ENCODE measurements at places on chromosomes 1 and 21.

GRCh38 chr1:207361889-207362288, 40.4 kb downstream of the CD55 start:
- no peak for DNase-seq

GRCh38 chr1:85629532-85629920, 49.0 kb downstream of the CCN1 start:
- DNase-seq = no peak

DNA sequence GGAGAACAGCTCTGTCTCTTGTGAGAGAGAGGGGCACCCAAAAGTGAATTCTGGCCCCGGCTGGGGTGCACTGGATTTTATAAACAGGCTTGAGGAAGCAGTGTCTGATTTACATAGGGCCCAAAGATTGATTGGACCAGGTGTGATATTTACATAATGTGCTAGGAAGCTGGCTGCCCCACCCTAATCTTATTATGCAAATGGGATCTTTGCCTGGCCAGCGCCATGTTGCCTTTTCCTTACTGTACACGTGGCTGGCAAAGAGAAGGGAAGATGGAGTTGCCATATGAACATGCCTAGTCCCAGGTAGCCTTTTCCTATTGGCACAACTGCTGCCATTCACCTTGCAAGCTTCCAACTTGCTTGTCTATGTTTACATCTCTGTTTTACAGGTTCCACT, 29.0 kb upstream of the CFHR4 start:
- DNase-seq = no peak

GRCh38 chr1:31515056-31515775, 61.1 kb upstream of the TINAGL1 start:
- DNase-seq = no peak

DNA sequence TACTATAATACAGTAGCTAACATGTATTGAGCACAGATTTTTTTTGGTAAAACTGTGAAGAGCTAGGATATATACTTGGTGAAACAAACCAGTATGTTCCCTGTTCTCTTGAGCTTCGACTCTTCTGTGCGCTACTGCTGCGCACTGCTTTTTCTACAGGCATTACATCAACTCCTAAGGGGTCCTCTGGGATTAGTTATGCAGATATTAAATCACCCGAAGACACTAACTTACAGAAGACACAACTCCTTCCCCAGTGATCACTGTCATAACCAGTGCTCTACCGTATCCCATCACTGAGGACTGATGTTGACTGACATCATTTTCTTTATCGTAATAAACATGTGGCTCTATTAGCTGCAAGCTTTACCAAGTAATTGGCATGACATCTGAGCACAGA, 24.7 kb downstream of the LGALS8 start:
- DNase-seq = no peak

- DNase-seq = no peak
These were observed 171.6 kb downstream of the S1PR1 start for GRCh38 chr1:101408212-101409042.

- no peak for DNase-seq
These were observed 71.9 kb downstream of the ST3GAL3 start for GRCh38 chr1:43779266-43779665.

- no peak for DNase-seq
These were observed 22.7 kb downstream of the MAB21L3 start for GRCh38 chr1:116133696-116134475.

- DNase-seq = no peak
These were observed 30.7 kb downstream of the AKNAD1 start for GRCh38 chr1:108826081-108826635.

DNA sequence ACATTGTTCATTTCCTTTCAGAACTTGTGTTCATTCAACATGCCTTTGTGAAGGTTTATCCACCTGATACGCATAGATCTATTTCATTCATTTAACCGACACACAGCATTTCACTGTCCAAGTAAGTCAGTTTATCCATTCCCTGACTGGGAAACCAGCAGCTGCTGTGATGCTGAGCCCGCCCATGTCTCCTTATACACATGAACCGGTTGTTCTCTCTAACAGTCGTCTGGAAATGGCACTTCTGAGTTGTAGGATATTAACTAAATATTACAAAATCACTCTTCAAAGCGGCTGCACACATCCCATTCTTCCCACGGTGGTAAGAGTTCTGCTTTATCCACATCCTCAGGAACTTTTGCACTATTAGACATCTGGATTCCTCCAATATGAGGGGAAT, 71.1 kb downstream of the NPHP4 start:
- DNase-seq = no peak

GRCh38 chr1:57061369-57061768, 95.6 kb upstream of the C8B start:
- DNase-seq = no peak

GRCh38 chr1:93988634-93989350, 79.6 kb upstream of the GCLM start:
- no peak for DNase-seq

GRCh38 chr1:12141163-12141850, 25.5 kb upstream of the TNFRSF1B start:
- DNase-seq = no peak

DNA sequence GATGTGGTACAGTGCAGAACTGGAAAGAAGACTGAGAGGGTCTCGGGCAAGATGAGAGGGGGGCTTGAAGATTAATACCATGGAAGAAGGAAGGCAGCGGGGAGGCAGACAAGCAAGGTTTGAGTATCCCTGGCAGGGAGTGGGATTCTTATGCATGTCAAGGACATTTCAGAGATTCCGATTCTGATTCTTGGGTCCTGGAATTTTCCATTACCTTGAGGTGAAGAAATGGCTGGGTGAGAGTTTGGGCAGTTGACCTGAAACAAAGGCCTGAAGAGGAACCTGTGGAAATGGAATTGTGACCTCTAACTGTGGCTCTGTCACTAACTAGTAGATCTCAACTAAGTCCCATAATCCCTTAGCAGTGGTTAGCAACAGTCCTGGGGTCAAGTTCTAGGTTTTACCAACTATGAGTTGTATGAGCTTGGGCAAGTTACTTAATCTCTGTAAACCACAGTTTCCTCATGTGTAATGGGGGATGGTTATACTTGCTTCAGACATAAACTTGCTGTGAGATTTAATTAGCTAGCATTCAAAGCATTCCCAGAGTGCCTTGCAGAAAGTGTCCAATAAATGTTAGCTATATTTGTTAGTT, 8.6 kb upstream of the ACTN2 start:
- DNase-seq = no peak

DNA sequence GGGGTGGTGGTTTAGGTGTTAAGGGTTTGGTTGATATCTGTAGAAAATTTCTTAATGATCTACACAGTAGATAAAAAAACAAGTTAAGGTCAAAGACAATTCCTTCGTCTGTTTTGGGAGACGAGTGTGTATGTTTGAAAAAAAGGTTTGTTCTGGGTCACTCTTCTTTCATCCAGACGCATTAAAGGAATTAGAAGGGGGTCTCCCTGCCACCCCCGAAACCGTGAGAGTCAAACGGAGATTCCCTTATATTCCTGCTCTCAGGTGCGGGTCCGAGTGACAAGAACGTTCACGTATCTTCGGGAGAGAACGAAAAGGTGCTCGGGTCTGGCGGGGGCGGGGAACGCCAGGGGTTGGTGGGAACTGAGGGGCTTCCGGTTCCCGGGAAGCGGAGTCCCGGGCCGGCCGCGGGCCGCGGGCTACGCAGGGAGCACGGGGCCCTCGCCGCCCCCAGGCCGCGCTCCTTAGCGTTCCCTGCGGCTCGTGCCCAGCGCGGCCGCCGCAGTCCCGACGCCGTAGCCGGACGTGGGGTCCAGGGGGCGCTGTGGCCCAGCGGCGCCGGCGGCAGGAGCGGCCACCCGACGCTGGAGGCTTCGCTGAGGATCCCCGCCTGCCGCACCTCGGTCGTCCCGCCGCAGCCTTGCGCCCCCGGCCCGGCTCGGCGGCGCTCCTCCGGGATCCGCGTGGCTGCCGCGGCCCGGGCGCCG, at the start of gene ZFYVE9:
Gene ZFYVE9, plus strand, starts transcription at position 577 of the 707 bp plus-strand sequence. CDS start 91,118 bp downstream, outside the sequence.
- DNase-seq = no peak

DNA sequence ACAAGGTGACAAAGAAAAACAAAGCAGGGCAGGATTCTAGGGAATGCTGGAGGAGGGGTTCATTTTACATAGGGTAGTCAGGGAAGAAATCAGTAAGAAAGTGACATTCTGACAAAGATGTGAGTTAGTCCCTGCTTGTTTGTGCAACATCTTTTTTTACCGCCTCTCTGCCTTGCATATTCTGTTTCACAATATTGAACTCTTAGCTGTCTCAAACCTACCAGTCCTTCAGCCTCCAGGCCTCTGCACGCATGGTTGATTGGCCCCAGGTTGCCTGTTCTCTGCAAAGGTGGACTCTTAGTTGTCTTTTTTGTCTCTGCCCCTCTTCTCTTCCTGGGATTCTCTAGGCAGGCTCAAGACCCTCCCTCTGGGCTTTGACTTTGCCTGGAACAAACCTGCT, 152.2 kb upstream of the RUNX1 start:
- DNase-seq = no peak

DNA sequence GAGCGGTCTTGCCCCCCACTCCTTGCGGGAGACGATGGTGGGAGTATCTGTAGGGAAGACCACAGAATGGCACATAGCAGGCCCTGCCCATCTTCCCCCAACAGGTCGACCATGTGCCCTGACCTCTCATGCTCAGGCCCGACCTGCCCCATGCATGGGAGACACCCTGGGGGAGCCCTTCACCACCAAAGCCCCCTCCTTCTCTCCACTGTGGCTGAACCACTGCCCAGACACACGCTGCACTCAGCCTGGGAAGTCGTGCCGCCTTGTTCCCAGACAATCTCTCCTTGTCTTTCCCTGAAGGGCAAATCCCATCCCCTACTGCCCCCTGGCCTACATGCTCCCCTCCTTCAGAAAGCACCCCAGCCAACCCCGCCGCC, 5.5 kb downstream of the PGLYRP3 start:
- DNase-seq = no peak

DNA sequence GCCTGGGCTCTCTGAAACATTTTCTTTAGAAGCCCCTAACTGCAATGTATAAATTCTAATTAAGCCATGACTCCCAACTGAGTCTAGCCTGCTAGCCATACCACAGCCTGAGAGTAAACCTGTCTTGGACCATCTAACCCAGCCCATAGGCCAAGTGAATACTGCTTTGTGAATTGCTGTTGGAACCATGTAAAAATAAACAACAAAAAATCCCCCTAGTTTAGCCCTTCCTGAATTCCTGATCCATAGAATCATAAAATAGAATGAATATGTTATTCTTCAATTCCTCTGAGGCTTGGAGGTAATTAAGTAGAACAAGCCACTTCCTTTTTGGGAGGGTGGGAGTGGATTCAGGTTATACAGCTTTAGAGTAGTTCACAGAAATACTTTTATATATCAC, 1496.4 kb downstream of the MRPL39 start:
- DNase-seq = no peak

DNA sequence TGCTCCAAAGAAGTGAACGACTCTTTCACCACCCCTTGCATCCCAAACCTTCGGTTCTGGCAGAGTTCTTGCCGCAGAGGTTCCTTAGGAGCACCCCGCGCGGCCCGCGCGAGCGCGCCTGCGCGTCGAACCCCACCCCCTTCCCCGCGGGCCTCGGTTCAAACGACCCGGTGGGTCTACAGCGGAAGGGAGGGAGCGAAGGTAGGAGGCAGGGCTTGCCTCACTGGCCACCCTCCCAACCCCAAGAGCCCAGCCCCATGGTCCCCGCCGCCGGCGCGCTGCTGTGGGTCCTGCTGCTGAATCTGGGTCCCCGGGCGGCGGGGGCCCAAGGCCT, at the start of gene C1orf56:
Gene C1orf56, plus strand, starts transcription at position 161 of the 334 bp plus-strand sequence. Its CDS starts 97 bp downstream, at position 258.
- DNase-seq = peak; percentile 99
